ENCODE measurements at places on chromosomes 3 and 15.

- DNase-seq, result no peak
Observed at GRCh38 chr3:185820973-185821758, 3.7 kb downstream of the IGF2BP2 start.

- no peak for DNase-seq
Observed at GRCh38 chr15:64112073-64112772, 16.4 kb downstream of the SNX1 start.

- DNase-seq, result no peak
Observed at GRCh38 chr3:47485812-47486211, 10.1 kb upstream of the SCAP start.

- no peak for DNase-seq
Observed at GRCh38 chr3:37386627-37387230, 212.3 kb upstream of the LRRFIP2 start.
